ENCODE measurements at places on chromosomes 11 and 22. TPM values are rescaled to one million over a fixed set of nuclear protein-coding genes. Genes with fewer than 3 reads are reported as not detected.

The PKDREJ gene
- total RNA-seq, result not detected

The GRIA4 gene
- 77.8 TPM for total RNA-seq

GRCh38 chr22:32591620-32592019, 117.0 kb downstream of the FBXO7 start:
- DNase-seq, result no peak

DNA sequence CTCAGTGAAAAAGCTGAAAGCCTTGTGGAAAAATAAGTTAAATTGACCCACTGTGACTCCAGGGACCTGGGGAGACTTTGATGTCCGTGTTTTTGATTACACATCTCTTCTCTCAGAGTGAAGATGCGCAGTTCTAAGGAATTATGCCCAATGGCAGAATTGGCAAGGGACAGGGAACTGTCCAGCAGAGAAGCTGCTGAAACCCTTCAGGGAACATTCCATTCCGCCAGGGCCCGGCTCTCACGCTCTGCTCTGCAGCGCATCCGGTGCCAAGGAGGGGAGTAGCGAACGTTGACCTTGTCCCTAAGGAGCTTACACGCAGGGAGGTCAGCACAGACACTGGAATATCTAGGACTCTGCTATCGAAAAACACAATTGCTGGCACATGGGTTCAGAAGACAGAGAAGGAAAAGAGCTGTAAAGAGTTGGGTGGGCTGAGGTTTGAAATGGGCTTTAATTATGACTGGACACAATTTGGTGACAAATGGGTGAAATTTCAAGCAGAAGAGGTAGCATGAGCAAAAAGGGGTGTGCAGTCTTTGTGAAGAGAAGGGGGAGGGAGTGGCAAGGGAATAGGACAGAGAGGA, 64.5 kb upstream of the B3GAT1 start:
- no peak for DNase-seq

DNA sequence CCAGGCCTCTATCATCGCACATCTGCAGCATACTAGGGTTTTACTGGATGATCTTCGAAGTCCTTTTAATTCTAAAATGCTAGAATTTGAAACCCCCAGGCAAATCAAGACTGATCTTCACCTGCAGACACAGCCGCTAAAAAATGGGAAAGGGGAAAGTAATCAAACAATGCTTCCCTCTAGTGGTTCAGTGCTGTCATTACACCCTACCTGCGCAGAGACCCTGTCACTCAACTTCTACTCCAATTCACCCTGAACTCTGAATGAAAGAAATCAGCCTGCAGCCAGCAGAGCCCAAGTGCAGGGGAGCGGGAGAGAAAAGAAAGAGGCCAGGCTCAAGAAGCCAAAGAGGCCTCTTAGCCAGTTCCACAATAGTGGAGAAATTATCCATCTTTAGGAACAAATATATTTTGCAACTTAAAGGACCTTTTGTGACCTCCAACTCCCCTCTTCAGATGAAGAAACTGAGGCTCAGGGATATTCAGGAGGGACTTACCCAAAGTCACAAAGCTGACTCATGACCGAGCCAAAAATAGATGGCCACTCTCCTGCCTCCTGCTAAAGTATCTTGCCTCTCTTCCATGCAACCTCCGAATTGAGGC, 33.0 kb downstream of the SERGEF start:
- no peak for DNase-seq

- no peak for DNase-seq
Observed at GRCh38 chr22:39946503-39947219, 13.5 kb upstream of the TMA7B start.

Data from dorsolateral prefrontal cortex (tissue), 122 donors.